Endothelial cell (in vitro differentiated cells): ENCODE measurements at places on chromosomes 5 and 9.

DNA sequence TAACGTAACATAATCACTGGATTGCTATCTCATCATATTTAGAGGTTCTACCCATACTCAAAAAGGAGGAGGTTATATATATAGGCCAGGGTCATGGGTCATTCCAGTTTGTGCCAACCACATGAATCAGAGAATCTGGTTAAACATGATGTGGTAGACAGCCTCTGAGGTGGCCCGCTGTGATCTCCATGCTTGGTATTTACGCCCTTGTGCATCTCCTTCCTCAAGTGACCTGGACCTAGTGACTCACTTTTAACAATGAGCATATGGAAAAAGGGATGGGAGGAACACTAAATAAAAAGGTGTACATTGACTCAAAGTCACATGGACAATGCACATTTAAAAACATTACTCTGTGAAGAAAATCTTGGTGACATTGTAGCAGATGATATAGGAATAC lies 77.7 kb upstream of the CTNND2 start:
- no peaks in the 10 kb centered on the region for H3K36me3 ChIP-seq
- no peak for DNase-seq
- no peaks in the 10 kb centered on the region for H3K4me1 ChIP-seq
- H3K27me3 ChIP-seq: no peaks in the 10 kb centered on the region

GRCh38 chr9:127500399-127500798 lies 49.1 kb downstream of the LRSAM1 start:
- H3K4me3 ChIP-seq: no peak overlapping the region
- peaks cover 8% of the 10 kb centered on the region for H3K36me3 ChIP-seq

DNA sequence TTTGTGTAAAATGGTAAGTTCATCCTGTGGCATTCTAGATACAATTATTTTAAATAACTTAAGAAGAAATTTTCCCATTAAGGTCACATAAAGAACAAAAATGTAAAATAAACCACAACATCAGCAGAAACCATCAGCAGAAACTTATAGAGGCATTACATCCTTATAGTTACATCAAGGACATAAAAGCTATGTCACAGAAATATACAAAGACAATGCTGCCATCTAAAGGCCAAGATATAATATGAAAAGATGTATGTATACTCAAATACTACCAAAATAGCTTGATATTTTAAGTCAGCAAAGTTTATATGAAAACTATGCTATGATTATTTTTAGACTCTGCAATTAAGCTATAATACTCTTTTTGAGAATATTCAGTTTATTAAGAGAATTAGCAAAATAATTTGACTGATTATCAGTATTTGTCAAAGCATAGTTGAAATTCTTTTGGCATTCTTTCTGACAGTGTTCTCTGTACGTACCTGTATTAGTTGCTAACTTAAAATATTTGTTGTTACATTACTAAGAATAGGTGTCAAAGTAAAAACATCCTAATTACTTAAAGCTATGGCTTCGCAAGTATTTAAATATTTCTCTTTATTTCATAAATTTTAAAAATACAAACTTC lies 36.2 kb downstream of the FBXL17 start:
- H3K4me3 ChIP-seq: no peak overlapping the region
- DNase-seq: no peak
- H3K4me1 ChIP-seq: no peaks in the 10 kb centered on the region
- no peak overlapping the region for H3K27ac ChIP-seq
- no peaks in the 10 kb centered on the region for H3K36me3 ChIP-seq

- peaks cover 23% of the 10 kb centered on the region for H3K4me1 ChIP-seq
- no peak overlapping the region for H3K4me3 ChIP-seq
- no peaks in the 10 kb centered on the region for H3K36me3 ChIP-seq
- H3K27me3 ChIP-seq: peaks cover 2% of the 10 kb centered on the region
Measured at GRCh38 chr5:178330791-178331404, 98.3 kb upstream of the PHYKPL start.

DNA sequence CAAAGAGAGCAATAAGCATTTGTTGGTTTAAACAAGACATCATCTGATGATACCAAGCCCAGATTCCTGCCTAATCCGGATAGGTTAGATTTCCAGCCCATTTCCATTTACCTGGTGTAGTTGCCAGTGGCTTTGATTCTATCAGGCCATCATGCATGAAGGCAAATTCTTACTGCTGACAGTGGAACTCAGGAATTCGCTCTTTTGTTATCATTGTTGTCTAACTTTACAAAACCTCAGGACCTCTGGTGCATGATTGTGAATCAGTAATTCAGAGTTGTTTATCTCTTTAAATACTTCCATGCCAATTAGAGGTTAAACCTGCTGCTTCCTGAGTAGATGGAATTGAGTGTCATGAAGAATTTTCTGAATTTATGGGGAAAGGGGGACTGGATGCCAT lies 76.5 kb downstream of the C9orf152 start:
- DNase-seq: no peak
- H3K36me3 ChIP-seq: peaks cover 30% of the 10 kb centered on the region
- H3K4me3 ChIP-seq: peak overlapping the region; percentile 48
- H3K27ac ChIP-seq: peak overlapping the region; percentile 72
- peaks cover 89% of the 10 kb centered on the region for H3K4me1 ChIP-seq

DNA sequence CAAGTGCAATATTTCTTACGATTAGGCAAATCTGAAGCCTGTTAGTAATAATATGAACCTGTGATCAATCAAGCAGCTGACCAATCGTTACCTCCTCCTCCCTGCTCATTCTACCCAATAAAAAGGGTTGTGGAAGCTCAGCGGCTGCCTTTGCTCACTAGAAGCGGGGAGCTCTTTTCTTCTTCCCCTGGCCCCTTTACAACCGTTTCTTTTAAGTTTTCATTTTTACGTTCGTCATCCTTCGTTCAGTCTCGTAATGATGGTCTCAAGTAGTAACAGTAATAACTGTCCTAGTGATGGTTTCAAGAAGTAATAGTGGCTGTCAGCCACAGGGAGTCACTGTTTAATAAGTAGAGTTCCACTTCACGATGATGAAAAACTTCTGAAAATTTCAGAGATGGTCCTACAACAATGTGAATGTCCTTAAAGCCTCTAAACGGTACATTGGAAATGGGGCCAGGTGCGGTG lies 6.2 kb downstream of the UGT3A2 start:
- H3K27ac ChIP-seq: no peak overlapping the region
- no peak for DNase-seq
- H3K4me3 ChIP-seq: no peak overlapping the region
- peaks cover 2% of the 10 kb centered on the region for H3K27me3 ChIP-seq

- no peaks in the 10 kb centered on the region for H3K27me3 ChIP-seq
- no peaks in the 10 kb centered on the region for H3K36me3 ChIP-seq
- H3K4me3 ChIP-seq: no peak overlapping the region
- DNase-seq: no peak
- no peak overlapping the region for H3K27ac ChIP-seq
Measured at GRCh38 chr5:103410172-103410571, 151.6 kb downstream of the MACIR start.

GRCh38 chr9:13428766-13429165 lies 149.3 kb upstream of the MPDZ start:
- H3K27ac ChIP-seq: peak overlapping the region; percentile 83
- H3K27me3 ChIP-seq: peaks cover 6% of the 10 kb centered on the region
- DNase-seq: no peak
- H3K4me3 ChIP-seq: peak overlapping the region; percentile 79
- H3K36me3 ChIP-seq: no peaks in the 10 kb centered on the region

DNA sequence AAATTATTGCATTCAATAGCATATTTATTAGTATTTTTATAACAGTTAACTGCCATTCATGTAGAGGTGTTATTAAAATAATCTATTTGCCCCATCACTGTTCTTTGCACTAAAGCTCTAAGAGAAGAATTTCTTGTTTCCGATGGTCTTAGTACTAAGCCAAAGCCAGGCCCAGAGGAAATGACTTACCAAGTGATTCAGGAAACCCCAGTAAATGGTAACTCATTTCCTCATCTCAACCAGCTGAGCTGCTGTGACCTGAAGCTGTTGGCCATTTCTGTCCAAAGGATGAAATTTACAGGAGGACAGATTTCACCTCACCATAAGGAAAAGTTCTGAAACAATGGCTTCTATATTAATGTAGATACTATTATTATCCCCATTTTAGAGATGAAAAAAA lies 117.0 kb downstream of the PIK3R1 start:
- no peaks in the 10 kb centered on the region for H3K4me1 ChIP-seq
- no peak for DNase-seq
- H3K27me3 ChIP-seq: no peaks in the 10 kb centered on the region
- H3K27ac ChIP-seq: no peak overlapping the region
- H3K4me3 ChIP-seq: no peak overlapping the region
- H3K36me3 ChIP-seq: no peaks in the 10 kb centered on the region

DNA sequence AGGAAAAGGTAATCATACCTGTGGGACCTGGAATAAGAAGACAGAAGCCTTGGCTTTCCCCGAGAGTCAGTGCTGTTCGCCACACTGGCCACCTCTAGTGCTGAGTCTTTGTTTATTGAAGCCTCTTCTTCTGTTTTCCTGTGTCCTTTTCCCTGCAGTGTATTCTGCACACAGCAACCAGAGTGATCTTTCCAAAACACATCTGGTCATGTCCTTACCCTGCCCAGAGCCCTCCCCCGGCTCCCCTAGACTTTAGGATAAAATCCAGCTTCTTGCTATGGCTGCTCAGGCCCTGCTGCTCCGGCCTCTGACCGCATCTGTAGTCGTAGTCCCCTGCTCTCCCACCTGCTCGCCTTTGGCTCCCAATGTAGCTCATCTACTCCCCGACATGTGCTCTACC lies 28.3 kb downstream of the GALNT10 start:
- no peak for DNase-seq
- H3K4me3 ChIP-seq: no peak overlapping the region
- peaks cover 2% of the 10 kb centered on the region for H3K27me3 ChIP-seq
- H3K4me1 ChIP-seq: peaks cover 34% of the 10 kb centered on the region

GRCh38 chr5:102216678-102217077 lies 79.4 kb downstream of the SLCO4C1 start:
- no peak overlapping the region for H3K27ac ChIP-seq
- no peaks in the 10 kb centered on the region for H3K36me3 ChIP-seq
- DNase-seq: no peak
- H3K27me3 ChIP-seq: no peaks in the 10 kb centered on the region
- no peaks in the 10 kb centered on the region for H3K4me1 ChIP-seq
- no peak overlapping the region for H3K4me3 ChIP-seq

DNA sequence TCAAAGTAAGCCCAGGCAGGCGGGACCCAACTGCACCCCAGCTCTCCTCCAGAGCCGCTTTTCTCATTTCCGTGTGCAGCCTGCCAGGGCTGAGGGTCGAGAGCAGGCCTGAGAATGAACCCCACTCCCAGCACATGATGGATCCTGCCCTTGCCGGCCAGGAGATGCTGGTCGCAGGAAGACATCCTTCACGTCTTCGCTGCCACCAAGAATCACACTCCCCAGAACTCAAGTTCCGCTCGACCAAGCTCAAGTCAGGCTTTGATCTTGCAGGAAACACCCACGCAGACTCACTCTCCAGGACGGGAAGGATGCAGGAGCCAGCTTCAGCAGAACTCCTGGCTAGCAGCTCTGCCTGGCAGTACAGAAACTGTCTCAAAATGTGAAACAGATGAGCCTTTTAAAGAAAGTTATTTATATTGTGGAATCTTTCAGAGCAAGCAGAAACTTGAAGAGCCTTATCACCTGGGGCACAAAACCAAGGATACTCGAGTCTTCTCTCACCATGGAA lies 102.4 kb downstream of the ROR2 start:
- no peaks in the 10 kb centered on the region for H3K4me1 ChIP-seq
- no peaks in the 10 kb centered on the region for H3K27me3 ChIP-seq
- H3K36me3 ChIP-seq: no peaks in the 10 kb centered on the region
- H3K27ac ChIP-seq: no peak overlapping the region

DNA sequence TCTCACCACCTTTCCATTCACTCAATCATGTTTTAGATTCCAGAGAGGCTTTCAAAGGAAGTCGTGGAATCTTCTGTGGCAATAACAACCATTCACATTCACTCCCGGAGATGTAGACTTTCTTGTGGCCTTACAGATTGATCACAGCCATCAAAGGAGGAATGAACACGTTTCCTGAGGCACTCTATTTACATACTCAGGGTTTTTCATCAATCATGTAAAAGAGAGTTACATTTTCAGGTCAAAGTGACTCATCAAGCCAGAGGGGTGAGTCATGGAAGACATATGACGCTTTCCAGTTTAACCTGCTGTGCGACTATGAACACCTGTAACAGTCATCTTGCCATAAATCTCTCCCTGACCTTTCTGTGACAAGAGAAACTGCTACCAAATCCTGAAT lies 39.3 kb upstream of the RAD23B start:
- no peaks in the 10 kb centered on the region for H3K36me3 ChIP-seq
- H3K27me3 ChIP-seq: peaks cover 2% of the 10 kb centered on the region
- no peak overlapping the region for H3K4me3 ChIP-seq

GRCh38 chr5:10595293-10595671 lies 31.4 kb downstream of the ANKRD33B start:
- no peak overlapping the region for H3K4me3 ChIP-seq
- H3K36me3 ChIP-seq: no peaks in the 10 kb centered on the region
- peak overlapping the region; percentile 54 for H3K27ac ChIP-seq
- H3K4me1 ChIP-seq: peaks cover 17% of the 10 kb centered on the region
- no peak for DNase-seq

DNA sequence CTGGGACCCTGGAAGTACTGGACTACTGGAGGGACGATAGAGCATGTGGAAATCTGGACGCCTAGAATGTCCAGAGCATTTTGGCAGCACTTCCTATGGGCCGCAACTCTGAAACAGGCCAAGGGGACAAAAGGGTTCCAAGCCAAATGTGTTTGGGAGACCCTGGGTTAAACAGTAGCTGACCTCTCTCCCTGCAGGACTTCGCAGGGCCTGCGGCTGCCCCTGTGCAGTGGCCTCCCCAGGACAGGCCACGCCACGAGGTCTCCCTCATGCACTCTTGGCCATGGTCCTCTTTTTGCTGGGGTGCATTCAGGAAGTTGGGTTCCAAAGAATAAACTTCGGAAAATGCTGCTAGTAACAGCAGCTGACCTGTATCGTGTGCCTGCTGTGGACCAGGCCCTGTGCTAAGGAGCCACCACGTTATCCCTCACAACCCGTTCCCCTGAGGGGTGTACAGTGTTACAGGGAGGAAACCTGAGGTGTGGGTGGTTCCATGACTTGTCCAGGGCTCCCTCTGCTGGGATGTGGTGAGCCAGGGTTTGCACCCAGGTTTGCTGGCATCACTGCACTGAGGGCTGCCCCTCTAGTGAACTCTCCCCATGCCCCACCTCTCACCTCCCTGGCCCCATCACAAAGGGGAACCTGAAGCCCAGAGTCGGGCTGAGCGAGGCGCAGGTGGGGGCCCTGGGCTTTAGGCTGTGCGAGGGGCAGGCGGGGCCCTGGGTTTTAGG lies 79.4 kb downstream of the AMBP start:
- no peaks in the 10 kb centered on the region for H3K4me1 ChIP-seq
- no peak overlapping the region for H3K4me3 ChIP-seq
- no peak overlapping the region for H3K27ac ChIP-seq
- peaks cover 16% of the 10 kb centered on the region for H3K36me3 ChIP-seq
- H3K27me3 ChIP-seq: peaks cover 3% of the 10 kb centered on the region

- H3K4me1 ChIP-seq: peaks cover 7% of the 10 kb centered on the region
- no peak for DNase-seq
- peaks cover 2% of the 10 kb centered on the region for H3K27me3 ChIP-seq
Measured at GRCh38 chr5:77172713-77173328, 37.7 kb upstream of the PDE8B start.

DNA sequence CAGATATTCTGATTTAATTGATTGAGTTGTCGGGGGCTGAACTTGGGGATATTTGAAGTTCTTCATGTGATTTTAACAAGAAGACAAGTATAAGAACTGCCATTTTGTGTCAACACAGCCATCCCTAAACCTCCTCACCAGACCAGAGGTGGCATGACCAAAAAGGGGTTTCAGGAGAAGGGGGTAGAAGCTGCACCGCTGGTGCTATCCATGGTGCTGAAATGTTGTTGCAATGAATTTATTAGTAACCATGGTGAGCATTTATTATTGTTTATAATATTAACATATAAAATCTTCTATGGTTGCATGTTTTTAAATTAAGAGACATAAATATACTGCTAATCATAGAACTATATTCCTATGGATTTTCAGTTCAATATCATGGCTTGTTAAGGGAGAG lies 72.3 kb downstream of the GNA14 start:
- no peak overlapping the region for H3K27ac ChIP-seq
- peaks cover 2% of the 10 kb centered on the region for H3K27me3 ChIP-seq
- no peaks in the 10 kb centered on the region for H3K36me3 ChIP-seq
- H3K4me3 ChIP-seq: no peak overlapping the region
- peaks cover 2% of the 10 kb centered on the region for H3K4me1 ChIP-seq
